Kasumi-1 (cell line): ENCODE measurements at places on chromosomes 12 and 14.
A peak's percentile ranks its signal among the peaks of the same experiment; 100 is the strongest.

DNA sequence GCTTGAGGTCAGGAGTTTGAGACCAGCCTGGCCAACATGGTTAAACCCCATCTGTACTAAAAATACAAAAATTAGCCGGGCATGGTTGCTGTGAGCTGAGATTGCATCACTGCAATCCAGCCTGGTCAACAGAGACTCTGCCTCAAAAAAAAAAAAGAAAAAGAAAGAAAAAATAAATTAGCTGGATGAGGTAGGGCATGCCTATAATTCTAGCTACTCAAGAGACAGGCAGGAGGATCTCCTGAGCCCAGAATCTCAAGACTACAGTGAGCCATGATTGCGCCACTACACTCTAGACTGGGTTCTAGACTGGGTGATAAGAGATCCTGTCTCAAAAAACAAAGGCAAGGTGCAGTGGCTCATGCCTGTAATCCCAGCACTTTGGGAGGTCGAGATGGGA is 16.9 kb downstream of the PPP4R3A start:
- no peak for DNase-seq

DNA sequence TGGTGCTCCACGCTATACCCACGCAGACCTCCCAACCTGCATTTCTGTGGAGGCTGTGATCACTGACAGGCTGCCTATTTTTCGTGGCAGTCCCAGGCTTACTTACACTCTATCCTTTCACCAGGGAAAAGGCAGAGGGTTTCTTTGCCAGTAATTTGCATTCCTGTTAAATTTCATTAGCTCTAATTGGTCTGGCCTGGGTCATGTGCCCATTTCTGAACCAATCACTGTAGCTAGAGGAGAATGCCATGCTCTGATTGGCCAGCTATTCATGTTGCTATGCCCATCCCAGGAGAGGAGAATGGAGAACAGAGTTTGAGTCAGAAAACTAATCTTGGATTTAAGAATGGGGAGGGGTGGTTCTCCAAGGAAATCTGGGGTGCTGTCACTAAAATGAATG is 43.2 kb upstream of the TUNAR start:
- DNase-seq = no peak

DNA sequence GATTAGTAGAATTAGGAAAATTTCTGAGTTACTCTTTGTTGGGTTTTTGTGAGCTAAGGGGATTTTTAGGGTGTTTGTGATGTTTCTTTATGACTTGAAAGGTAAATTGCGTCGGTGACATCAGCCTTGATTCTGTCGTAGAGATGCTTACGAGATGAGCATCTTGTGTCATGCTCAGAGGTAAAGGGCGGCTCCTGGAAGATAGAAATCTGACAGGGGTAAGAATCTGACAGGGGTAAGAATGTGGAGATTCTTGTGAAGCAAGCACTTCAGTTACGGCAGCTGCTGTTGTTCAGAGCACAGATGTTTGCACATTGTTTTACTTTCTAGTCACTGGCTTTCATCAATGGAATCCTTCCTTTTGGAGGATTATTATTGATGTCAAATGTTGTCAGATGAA is 22.5 kb downstream of the EML1 start:
- DNase-seq = no peak

GRCh38 chr12:40565029-40565633 is 127.1 kb upstream of the CNTN1 start:
- no peak for DNase-seq

DNA sequence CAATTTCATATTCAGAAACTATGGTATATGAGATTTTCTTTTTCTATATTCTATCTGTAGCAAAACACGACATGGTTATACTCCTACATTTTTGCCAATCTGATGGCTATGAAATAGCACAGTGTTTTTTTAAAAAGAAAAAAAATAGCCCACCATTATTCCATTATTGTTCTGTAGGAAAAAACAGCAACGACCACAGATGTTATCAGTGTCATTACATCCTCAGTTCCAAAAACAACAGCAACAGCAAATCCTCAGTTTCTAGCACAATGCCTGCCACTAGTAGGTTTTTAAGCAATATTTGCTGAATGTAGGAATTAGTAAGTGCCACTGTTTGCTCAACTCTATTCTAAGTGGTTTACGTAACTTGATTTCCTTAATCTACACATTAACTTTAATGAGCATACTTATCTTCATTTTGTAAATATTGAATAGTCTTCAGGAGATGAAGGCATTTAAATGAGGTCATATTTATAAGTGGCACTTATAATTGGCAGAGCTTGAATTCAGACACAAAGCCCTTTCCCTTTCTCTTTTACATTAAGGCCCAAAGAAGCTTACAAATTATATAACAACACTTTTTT is 8.3 kb downstream of the RNASE6 start:
- no peak for DNase-seq

GRCh38 chr12:115296613-115297198 is 612.7 kb upstream of the TBX3 start:
- no peak for DNase-seq

GRCh38 chr14:68395604-68396003 is 397.3 kb downstream of the ZFP36L1 start:
- no peak for DNase-seq

DNA sequence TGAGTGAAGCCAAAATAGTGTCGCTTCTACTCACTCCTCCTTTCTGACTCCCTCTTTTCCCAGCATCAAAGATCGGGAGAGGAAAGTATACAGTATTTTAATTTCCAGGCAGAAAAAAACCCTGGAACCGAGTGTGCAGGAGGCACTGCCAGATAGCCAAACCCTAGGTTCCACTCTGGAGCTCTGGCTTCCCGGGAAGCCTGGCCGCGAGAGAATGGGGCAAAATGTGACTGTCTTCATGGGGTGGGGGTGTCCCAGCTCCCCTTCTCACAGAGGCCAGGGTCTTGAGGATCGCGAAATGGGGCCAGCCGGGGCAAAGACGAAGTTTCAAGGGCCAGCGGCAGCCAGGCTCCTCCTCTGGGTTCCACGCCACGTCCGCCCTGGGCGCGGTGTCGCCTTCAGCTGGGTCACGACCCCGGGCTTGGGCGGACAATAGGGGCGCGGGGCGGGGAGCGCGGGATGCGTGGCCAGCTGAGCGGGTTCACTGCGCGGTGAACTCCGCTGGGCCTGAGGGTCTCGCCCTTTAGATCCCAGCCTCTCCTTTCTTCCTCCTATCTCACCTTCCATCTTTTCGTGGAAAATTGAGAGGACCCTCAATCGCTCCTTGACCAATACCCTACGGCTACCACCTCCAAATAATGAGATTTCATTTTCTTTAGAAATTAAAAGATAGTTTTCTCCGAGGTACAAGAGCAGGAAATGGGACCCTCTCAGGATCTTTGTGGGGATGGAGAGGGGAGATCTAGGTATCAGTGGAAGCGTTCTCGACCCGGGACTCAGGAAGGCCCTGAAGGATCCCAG is 6.7 kb downstream of the HOXC4 start:
- no peak for DNase-seq

DNA sequence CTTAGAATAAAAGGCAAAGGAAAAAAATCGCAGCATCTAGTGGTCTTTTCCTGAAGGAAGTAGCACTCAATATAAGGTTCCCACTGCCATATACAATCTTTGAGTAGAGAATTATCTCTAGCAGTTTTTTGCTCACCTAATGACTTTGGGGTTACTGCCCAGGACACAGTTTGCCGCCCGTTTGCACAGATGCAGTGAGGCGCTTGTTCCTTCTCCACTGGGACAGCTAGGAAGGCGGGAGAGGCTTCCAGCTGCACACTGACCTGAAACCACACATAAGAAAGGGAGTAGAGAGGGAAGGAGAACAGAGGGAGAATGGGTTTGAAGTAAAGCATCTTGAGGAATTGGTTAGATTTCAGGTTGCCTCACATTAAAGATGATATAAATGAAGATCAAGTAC is 25.5 kb downstream of the A2M start:
- DNase-seq = no peak

DNA sequence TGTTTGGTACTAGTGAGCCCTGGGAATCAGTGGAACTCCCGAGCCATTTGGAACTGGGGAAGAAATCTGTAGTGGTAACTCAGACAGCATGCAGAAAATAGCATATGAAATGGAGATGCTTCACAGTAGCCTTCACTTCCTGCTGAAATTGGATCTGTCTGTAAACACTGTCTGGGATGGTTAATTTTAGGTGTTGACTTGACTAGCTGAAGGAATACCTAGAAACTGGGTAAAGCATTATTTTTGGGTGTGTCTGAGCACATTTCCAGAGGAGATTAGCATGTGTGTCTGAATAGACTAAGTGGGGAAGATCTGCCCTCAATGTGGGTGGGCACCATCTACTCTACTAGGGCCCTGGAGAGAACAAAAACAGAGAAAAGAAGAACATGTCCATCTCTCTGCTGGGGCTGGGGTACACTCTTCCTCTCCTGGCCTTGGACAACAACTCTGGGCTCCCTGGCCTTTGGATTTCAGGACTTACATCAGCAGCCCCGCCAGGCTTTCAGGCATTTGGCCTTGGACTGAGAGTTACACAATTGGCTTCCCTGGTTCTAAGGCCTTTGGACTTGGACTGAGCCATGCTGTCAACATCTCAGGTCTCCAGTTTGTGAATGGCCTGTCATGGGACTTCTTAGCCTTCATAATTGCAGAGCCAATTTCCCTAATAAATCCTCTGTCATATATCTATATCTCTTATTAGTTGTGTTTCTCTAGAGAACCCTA is 14.0 kb upstream of the CRADD start:
- no peak for DNase-seq

DNA sequence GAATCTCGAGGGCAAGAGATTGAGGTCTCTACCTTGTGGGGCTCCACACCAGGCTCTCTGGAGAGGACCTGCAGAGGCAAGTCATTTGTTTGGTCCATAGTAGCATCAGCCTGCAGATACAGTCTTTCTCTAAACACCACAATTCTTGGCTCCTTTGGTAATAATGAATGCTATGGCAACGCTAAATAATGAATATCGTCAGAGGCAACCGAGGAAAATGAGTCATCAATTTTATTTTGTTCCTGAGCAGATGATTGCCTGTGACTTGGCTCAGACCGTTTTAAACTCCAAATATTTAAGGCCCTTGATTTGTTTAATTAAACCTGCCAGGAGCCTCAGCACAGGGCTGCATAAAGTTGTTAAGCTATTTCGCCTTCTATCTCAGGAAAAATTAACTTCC is 924.1 kb upstream of the TMEM132C start:
- no peak for DNase-seq

- DNase-seq = no peak
Observed at GRCh38 chr12:29148596-29148910, 525 bp upstream of the FAR2 start.

DNA sequence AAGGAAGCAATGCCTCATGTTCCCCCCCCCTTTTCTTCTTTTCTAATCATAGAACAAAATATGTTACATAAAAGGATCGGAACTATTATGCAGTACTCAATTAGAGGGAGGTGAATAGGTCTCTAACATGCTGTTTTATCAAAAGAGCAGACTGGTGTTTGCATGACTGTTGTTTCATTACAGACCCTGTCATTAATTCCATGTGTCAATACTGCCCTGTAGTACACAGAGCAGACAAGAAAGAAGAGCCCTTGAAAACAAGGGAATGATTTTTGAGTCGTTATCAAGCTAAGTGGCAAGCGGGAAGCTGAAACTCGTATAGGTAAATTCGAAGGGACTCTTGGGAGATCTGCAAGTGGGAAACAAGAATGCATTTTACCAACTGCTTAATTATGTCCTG is 76.9 kb upstream of the TMEM263 start:
- DNase-seq = no peak

- DNase-seq = no peak
Observed at GRCh38 chr12:128664501-128664900, 159.3 kb downstream of the SLC15A4 start.

GRCh38 chr14:28766469-28766955 is at the start of gene FOXG1:
FOXG1 (plus strand) TSS chr14:28766787; CDS start chr14:28767280, 493 bp downstream.
- no peak for DNase-seq

GRCh38 chr12:27623645-27624044 is 72.6 kb upstream of the REP15 start:
- no peak for DNase-seq

GRCh38 chr12:123150744-123151456 is at the start of gene PITPNM2:
PITPNM2 (minus strand) TSS chr12:123151090; CDS start chr12:123034590, 116,500 bp downstream.
- peak; percentile 25 for DNase-seq

GRCh38 chr12:31853977-31854376 is 105.2 kb upstream of the RESF1 start:
- DNase-seq = no peak

DNA sequence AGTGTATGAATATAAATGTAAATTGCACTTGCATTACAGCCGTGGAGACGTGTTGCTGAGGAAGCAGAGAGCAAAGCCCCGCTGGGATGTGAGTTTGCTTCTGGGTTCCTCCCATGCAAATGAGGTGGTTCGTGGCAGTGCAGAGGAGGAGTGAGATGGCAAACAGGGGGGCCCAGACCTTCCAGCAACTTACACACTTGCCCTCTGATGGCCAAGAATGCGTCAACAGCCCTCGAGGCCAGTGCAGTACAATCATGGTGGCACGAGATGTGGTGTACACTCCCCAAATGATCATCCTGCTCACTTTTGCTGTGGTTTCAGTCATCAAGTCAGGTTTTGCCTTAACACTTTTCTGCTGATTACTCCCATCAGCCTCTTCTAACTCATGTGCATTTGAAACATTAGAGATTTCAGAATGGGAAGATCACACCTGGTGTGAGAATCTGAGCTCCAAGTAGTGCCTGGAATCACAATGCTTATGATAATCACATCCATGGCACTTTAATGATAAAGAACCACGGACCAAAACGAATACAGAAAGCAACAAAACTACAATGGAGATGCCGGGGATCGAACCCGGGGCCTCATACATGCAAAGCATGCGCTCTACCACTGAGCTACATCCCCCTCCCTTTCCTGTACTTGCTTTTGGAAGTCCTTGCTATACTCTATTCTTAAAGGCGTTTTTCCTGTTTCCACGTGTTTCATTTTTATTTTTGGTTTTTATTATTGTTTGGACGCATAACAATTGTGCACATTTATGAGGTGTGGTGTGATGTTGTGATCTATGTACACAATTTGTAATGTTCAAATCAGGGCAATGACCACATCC is 7.0 kb upstream of the UBC start:
- no peak for DNase-seq

- no peak for DNase-seq
Observed at GRCh38 chr14:103068351-103069073, 11.2 kb upstream of the CDC42BPB start.

DNA sequence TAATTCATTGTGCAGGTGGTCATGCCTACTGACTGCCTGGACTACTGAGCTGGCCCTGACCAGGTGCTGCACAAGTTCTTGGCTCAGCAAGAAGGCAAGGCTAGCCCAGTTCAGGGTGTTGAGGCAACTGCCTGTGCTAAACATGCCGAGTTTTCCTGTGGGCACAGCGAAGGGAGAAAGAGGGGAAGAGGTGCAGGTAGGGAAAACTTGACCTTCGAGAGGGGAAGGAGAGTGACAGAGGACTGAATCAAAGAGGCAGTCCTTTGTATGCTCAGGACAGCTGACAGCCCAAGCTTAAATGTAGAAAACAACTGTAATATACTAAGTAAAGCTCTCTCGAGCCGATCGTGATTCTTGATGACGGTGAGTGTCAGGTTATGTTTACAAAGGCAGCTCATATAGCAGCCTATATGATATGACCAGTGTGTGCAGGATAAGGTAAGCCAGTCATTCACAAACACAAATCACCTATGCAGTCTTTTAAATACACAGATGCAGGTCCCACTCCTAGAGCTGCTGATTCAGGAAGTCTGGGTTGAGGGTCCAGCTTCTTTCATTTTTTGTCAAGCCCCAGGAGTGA is 2.6 kb downstream of the IRAK3 start:
- DNase-seq = no peak

GRCh38 chr12:121202407-121203355 is 7.2 kb upstream of the P2RX4 start:
- DNase-seq = no peak

- no peak for DNase-seq
Observed at GRCh38 chr12:42474391-42474790, 115.2 kb downstream of the PRICKLE1 start.

- DNase-seq = no peak
Observed at GRCh38 chr12:92132288-92132687, 13.4 kb downstream of the BTG1 start.

GRCh38 chr12:56128670-56129205 is 671 bp downstream of the ESYT1 start:
- DNase-seq = peak; percentile 71
